ENCODE measurements at places on chromosomes 16 and 17.

DNA sequence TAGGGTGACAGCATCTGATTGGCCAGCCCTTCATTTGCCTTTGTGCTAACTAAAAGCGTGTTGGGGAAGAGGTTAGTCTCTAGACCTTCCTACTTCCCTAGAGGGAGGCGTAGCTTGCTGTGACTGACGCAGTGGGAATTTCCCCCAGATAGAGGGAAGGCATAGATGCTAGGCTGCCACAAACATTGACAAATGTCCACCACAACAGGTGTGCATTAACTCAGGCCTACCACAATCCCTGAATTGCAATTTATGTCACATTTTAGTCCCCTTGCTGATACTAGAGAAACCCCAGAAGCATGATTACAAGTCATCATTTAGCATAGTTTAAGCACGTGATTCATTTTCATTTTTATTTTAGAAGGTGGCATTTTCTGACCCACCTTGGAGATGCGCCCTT is 76.3 kb upstream of the WSB1 start:
- peak; percentile 67 for DNase-seq

GRCh38 chr17:31052187-31052889 is 42.4 kb upstream of the NF1 start:
- no peak for DNase-seq

DNA sequence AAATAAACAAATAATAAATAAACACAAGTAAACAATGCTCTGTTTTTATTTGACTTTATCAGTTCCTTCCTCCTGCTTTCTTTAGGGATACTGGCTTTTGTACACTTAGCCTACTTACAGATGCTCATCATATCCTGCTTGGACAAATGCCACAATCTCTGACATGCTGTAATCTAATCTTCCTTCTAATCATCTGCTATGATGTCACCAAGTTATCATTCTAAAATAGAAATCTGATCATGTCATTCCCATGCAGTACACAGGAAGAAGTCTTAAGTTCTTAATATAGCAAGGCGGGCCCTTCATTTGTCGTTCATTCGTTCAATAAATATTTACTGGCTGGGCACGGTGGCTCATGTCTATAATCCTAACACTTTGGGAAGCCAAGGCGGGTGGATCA is 9.1 kb upstream of the UBB start:
- DNase-seq = no peak

- no peak for DNase-seq
Observed at GRCh38 chr17:72456075-72456474, 335.3 kb downstream of the SOX9 start.

DNA sequence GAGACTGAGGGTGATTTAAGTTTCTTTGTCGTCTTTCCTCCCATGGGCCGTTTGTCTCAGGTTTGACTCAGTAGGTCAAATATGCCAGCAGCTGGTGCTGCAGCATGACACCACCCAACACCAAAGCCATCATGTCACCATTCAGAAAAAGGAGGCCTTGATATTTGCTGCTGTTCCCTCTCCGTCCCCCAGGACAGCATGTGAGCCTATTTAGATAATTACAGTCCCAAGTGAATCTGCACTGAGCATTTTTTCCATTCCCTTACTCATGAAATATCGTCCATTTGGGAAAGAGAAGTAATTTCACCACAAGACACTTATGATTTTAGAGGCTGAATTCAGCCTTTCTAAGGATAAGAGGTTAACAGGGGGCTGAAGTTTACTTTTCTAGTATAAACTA is 62.2 kb upstream of the ADORA2B start:
- DNase-seq = no peak

- DNase-seq = peak; percentile 0
Observed at GRCh38 chr16:28826141-28826540, 3.3 kb downstream of the ATXN2L start.

- no peak for DNase-seq
Observed at GRCh38 chr16:3010510-3010909, 2.2 kb upstream of the CLDN9 start.

DNA sequence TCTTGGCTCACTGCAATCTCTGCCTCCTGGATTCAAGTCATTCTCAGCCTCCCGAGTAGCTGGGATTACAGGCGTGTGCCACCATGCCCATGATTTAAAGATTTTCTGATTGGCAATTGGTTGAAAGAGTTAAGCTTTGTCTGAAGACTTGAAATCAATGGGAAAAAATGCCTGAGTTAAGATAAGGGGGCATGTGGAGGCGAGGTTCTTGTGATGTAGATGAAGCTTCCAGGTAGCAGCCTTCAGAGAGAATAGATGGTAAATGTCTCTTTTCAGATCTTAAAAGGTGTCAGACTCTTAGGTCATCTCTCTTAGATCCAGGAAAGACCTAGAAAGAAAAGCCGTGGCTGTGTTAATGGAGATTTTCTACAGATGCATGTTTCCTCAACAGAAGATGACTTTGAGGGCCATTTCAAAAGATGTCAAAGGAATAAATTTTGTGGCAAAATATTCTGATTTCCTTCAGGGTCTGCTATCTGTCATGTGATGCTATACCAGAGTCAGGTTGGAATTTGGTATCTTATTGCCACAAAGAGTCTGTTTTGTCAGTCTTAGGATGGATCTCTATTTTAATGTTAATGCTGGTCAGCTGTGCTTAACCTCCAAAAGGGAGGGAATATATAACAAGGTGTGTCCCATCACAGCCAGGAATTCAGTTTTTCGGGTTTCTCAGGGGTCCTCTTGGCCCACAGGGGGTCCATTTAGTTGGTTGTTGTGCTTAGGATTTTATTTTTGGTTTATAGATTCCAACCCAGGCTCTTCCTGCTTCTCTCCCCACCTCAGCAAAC is 58.3 kb upstream of the AKTIP start:
- no peak for DNase-seq

GRCh38 chr17:48388955-48389743 is 40.9 kb downstream of the SKAP1 start:
- no peak for DNase-seq

- DNase-seq = no peak
Observed at GRCh38 chr16:54657058-54657708, 273.5 kb upstream of the IRX5 start.

DNA sequence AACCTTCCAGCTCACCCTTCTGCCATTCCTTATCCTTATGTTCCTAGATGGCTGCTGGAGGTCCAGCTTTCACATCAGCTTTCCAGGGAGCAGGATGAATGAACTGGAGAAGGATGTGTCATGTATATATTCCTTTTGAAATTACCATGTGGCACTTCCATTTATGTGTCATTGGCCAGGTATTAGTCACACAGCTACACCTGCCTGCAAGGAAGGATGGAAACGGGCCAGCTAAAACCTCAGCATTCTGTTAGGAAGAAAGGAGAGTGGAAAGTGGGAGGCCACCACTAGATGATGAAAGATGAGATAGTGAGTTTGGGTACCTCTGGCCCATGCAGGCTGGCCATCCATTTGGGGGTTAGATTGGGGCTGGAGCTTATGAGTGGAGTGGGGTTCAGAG is 67.5 kb downstream of the KSR1 start:
- DNase-seq = no peak

- no peak for DNase-seq
Observed at GRCh38 chr17:48451489-48451888, 21.5 kb upstream of the SKAP1 start.

DNA sequence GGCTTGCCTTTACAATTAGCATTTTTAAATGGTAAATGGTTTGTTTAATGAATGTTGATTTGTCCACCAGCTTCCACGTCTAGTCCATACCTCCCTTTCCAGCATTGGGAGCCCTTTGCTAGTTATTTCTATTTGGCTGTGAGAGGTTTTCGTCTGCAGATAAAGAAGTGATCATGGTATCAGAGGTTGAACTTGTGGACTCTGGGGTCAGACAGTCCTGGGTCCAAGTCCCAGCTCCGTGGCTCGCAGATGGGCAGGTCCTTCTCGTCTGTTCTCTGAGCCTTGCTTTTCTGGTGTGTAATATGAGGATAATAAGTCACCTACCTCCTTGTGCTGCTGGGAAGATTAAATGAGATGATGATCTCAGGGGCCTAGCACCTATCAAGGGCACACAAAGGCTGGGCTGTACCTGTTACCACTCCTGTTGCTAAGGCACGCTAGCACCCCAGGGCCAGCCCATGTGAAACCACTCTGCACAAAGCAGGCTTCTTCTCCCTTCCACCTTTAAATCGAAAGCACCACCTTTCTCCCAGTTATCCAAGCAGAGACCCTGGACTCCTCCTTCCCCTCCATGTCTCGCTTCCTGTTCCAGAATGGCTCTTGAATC is 103.9 kb downstream of the GNAO1 start:
- DNase-seq = no peak

- DNase-seq = no peak
Observed at GRCh38 chr16:2487903-2488531, 13.1 kb downstream of the TBC1D24 start.

GRCh38 chr17:62064029-62064790 is 868 bp downstream of the MED13 start:
- DNase-seq = peak; percentile 42

- DNase-seq = no peak
Observed at GRCh38 chr17:39365872-39366271, 35.6 kb downstream of the FBXL20 start.

GRCh38 chr16:51146256-51146924 is 4.7 kb downstream of the SALL1 start:
- no peak for DNase-seq

Data from GM20000 (cell line).